ENCODE measurements at places on chromosomes 5 and 9. TPM values are rescaled to one million over a fixed set of nuclear protein-coding genes. Genes with fewer than 3 reads are reported as not detected.

The ABO gene
- not detected for total RNA-seq

The DUSP1 gene
- total RNA-seq: 39.4 TPM

The SHC3 gene
- total RNA-seq: not detected

The SPINK6 gene
- not detected for total RNA-seq

The RASEF gene
- not detected for total RNA-seq

The CDH12 gene
- total RNA-seq: not detected
